ENCODE measurements at places on chromosomes 2 and 18. TPM values are rescaled to one million over a fixed set of nuclear protein-coding genes. Genes with fewer than 3 reads are reported as not detected.

DNA sequence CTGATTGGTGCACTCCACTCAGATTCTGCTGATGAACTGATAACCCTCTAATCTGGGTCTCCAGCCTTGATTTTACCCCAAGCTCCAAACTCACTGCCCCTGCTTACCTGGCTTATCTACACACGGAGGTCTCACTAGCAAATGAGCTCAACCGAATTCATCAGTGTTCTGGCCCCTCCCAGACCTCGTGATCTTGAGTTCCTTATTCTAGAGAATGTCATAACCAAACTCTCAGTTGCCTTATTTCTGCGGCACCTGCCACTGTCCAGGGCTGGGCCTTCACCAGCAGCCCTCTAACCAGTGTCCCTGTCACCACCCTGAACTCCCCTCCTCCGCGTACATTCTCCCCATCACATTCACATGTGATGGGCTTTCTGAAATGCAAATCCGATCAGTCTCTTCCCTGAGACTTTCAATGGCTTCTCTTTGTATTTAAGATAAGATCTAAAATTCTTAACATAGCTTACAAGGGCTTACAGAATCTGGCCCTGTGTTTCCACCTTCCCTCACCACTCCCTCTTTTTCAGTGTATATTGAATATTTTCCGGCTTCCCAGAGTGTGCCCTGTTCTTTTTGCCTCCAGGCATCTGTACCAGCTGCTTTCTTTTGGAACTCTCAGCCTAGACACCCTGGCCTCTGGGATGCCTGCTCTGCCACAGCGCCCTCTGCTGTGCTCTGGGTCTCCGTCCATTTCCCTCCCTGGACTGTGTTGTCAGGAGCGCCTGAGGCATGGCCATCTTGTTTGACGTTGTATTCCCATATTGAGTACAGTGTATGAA is 31.1 kb downstream of the NAB1 start:
- no peak for DNase-seq

DNA sequence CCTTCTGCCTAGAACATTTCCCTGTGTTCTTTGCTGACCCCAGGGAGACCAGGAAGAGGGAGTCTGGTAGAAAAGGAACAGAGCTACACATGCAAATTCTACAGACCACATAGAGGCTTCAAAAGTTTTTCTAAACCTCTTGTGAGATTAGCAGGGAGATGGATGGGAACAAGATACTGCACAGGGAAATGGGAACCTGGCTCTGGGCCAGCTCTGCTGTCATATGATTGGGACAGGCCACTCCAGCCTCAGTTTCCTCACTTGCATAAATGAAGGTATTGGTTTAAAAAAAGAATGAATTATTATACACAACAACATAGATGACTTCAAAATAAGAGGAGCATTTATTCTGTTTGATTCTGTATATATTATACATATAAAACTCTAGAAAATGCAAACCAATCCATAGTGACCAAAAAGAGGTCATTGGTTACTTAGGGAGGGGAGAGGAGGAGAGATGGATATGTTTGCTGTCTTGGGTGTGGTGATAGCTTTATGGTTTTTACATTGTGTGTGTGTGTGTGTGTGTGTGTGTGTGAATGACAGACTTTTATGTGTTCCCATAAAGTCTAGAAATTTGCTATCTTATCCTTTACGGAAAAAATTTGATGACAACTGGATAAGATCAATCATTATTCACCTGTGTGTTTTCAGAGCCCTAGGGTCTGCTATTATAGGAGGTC is 115.5 kb downstream of the MGAT5 start:
- DNase-seq = no peak

- no peak for DNase-seq
Observed at GRCh38 chr2:149082735-149083134, 44.2 kb downstream of the LYPD6B start.

GRCh38 chr18:23307567-23308295 is 145.4 kb upstream of the RIOK3 start:
- DNase-seq = no peak

YIPF4 gene
- total RNA-seq = 46.2 TPM

SLC16A14 gene
- 13.7 TPM for total RNA-seq

BMP10 gene
- not detected for total RNA-seq

TTC32 gene
- 19.0 TPM for total RNA-seq
